Epithelial cell of umbilical artery (primary cell): ENCODE measurements at places on chromosomes 2 and 18. TPM values are rescaled to one million over a fixed set of nuclear protein-coding genes. Genes with fewer than 3 reads are reported as not detected.

The NOSTRIN gene
- total RNA-seq, result under 0.01 and 0.15 TPM in 2 replicates

The PRKAG3 gene
- total RNA-seq, result not detected in 2 replicates

The VWC2L gene
- total RNA-seq, result not detected in 2 replicates

The ABCB11 gene
- total RNA-seq, result 0.65 and 1.1 TPM in 2 replicates

The C18orf32 gene
- 12.0 and 13.1 TPM in 2 replicates for total RNA-seq

The VIL1 gene
- total RNA-seq, result not detected in 2 replicates

The BCL11A gene
- under 0.01 TPM in 2 replicates for total RNA-seq

The ZNG1B gene
- 37.7 and 55.3 TPM in 2 replicates for total RNA-seq

The MAB21L4 gene
- not detected in 2 replicates for total RNA-seq

The ATOH8 gene
- 4.0 and 5.8 TPM in 2 replicates for total RNA-seq

The HMSD gene
- 0.15 and 0.65 TPM in 2 replicates for total RNA-seq

The ANKRD36 gene
- total RNA-seq, result 53.3 and 78.0 TPM in 2 replicates

The CRYGD gene
- total RNA-seq, result not detected in 2 replicates

The TRIM43 gene
- total RNA-seq, result not detected in 2 replicates

The ARHGAP15 gene
- total RNA-seq, result not detected in 2 replicates

The LYG1 gene
- not detected in 2 replicates for total RNA-seq

The LAMA1 gene
- total RNA-seq, result 0.32 and 0.91 TPM in 2 replicates

The GREB1 gene
- total RNA-seq, result under 0.01 and 0.30 TPM in 2 replicates

The REG1A gene
- total RNA-seq, result not detected in 2 replicates

The NT5C1B gene
- not detected in 2 replicates for total RNA-seq

The EGR4 gene
- not detected in 2 replicates for total RNA-seq

The IL1F10 gene
- not detected in 2 replicates for total RNA-seq

The SKOR2 gene
- not detected in 2 replicates for total RNA-seq

The MCM6 gene
- total RNA-seq, result 27.4 and 27.9 TPM in 2 replicates
